Upper lobe of left lung (tissue), 6 donors: ENCODE measurements at places on chromosomes 11 and 22. TPM values are rescaled to one million over a fixed set of nuclear protein-coding genes. Genes with fewer than 3 reads are reported as not detected.

- DNase-seq = no peak
Measured at GRCh38 chr11:88569342-88569741, 231.8 kb upstream of the CTSC start.

- DNase-seq = no peak
Measured at GRCh38 chr11:119573858-119574257, 150.9 kb upstream of the THY1 start.

- no peak for DNase-seq
Measured at GRCh38 chr11:122345586-122345985, 229.6 kb upstream of the BLID start.

DNA sequence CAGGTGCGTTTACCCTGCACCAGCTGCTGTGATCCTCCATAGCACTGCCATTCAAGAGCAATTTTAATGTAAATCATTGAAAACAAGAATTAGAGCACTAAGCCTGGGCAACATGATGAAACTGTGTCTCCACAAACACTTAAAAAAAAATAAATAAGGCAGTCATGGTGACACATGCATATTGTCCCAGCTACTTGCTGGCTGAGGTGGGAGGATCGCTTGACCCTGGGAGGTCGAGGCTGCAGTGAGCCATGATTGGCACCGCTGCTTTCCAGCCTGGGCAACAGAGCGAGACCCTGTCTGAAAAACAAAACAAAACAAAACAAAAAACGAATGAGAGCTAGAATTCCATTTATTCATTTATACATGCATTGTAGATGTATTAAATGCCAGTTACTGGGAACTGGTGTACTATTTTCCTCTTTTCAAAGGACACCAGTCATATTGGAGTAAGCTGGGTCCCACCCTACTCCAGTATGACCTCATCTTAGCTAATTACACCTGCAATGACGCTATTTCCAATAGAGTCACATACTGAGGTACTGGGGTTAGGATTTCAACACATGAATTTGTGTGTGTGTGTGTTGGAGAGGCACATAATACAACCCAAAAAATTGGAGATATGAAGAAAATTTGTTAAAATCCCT is 101.9 kb downstream of the MICAL2 start:
- no peak for DNase-seq

DNA sequence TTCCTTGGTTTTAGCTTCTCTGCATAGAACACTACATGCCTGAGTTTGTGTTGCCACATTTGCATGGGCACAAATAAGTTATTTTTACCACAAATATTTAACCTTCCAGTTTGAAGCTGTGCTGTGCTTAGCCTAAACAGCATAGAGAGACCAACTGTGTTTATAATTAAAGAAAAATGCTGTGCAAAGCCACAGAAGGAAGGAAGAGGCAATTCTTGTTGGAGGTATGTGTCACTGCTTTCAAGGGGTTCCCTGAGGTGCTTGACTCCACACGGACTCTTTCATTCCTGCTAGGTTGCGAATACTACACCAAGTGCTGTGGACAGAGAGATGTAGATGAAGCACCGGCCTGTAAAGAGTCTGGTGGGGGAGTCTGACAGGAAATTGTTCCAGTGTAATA is 47.6 kb upstream of the OLFML1 start:
- DNase-seq = no peak

GRCh38 chr11:91248199-91248807 is 976.3 kb upstream of the FAT3 start:
- no peak for DNase-seq

- DNase-seq = peak; percentile 15
Measured at GRCh38 chr11:70532731-70533130, 134.4 kb downstream of the CTTN start.

DNA sequence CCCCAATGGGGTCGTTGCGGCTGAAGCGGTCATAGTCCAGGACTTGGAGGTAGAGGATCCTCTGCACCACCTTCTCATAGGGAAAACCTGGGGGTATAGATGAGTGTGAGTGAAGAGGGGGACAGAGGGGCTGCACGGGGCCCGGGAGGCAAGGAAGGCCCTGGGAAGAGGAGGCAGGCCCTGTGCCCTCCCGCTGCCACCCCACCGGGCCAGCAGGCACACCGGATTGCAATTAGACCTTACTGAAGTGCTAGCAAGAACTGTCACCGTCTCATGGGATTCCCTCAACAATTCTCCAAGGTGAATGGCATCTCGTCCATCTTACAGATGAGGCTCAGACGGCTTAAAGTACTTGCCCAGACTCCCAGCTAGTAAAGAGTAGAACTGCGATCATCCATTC is 15.9 kb downstream of the LRRC10B start:
- DNase-seq = no peak

DNA sequence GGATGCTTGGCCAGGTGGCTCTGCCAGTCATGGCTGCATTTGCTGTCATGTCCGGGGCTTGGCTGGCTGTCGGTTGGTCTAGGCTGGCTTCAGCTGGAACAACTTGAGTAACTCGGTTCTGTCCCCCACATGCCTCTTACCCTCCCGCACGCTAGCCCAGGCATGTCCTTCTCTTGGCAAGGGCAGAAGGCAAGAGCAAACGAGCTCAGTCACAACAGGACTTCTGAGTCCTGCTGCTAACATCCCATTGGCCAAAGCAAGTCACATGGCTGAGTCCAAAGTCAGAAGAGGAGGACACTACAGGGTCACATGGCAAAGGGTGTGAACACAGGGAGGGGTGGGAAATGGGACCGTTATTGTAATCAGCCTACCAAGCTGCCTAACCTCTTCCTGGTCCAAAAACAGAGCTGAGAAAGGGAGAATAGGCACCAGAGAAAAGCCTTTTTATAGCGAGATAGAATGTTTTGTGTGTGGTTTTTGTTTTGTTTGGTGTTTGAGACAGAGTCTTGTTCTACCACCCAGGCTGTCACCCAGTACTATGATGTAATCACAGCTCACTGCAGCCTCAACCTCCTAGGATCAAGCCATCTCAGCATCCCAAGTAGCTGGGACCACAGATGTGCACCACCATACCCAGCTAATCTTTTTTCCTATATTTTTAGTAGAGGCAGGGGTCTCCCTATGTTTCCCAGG is 81.9 kb downstream of the MN1 start:
- no peak for DNase-seq

- DNase-seq = no peak
Measured at GRCh38 chr11:12695873-12696272, 21.7 kb downstream of the TEAD1 start.

- DNase-seq = no peak
Measured at GRCh38 chr22:40041366-40042137, 46.8 kb downstream of the FAM83F start.

GRCh38 chr11:12113294-12113693 is 2.9 kb downstream of the MICAL2 start:
- DNase-seq = no peak

DNA sequence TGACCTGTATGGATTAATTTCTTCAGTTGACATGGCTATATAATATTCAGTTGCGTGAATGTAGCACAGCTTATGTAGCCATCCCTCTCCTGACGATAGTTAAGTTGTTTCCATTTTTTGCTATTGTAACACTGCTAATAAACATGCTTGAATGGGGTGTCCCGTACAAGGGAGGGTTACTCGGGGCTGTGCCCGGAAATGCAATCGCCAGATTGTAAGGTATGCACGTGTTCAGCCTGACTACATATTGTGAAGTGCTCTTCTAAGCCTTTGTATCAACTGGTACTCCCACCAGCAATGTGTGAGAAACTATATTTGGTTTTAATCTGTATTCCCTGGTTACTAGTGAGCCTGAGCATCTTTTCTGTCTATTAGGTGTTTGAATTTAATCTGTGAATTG is 16.1 kb downstream of the ST3GAL4 start:
- no peak for DNase-seq

GRCh38 chr11:69817265-69818230 is 1.7 kb downstream of the FGF3 start:
- DNase-seq = no peak

DNA sequence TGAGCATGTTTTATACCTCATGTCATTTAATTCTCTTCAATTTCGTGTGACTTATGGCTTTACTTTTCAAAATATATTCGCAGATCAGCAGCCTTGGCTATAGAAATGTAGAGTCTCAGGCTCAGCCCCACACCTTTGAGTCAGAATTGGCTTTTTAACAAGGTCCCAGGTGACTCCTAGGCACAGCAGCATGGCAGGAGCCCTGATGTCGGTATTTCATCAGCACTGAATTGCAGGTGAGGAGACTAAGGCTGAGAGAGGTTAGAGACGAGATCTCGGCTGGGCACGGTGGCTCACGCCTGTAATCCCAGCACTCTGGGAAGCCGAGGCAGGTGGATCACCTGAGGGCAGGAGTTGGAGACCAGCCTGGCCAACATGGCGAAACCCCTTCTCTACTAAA is 196.9 kb upstream of the SEZ6L start:
- no peak for DNase-seq

GRCh38 chr11:76269661-76270261 is 63.5 kb upstream of the WNT11 start:
- no peak for DNase-seq

GRCh38 chr11:21630934-21631478 is 561.9 kb upstream of the ANO5 start:
- DNase-seq = no peak

DNA sequence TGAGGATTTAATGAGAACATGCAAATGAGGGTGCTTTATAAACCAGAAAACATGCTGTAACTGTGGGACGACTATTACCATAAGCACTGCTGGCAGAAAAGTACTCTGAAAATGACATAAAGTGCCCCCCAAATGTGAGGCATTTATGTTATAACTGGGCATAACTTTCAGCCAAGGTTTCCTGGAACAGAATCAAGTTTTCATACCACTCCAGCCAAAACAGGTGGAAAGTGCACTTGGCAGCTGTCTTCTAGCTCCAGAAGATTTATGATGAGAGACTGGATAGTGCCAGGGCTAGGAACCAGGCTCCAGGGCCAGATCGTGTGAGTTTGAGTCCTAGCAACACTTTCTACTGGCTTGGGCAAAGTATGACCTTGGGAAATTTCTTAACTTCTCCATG is 339.2 kb downstream of the TENM4 start:
- DNase-seq = no peak

DNA sequence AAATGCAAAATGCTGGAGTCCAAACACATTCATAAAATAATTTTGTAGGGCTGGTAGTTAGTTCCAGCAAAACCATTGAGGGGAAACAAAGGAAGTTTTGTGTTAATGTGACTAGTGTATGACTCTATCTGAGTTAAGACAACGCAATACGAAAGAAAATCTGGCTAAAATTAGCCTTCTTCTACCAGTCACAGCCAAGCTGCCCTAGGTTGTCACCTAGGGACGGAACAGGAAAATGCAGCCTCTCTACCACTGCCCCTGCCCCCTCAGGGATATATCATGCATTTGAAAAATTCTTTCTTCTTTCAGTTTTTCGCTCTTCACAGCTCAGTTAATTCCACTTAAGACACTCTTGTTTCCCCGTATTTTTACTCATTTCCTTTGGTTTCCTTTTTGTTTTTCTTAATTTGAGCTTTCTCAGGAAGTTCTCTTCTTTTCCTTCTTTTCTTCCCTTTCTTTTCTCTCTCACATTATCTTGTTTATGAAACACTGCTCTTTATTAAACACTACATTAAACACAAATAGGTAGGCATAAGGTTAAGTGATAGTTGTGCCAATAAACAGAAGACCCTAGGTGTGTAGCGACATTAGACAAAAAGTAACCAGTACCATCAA is 30.6 kb downstream of the KIRREL3 start:
- DNase-seq = peak; percentile 27

DNA sequence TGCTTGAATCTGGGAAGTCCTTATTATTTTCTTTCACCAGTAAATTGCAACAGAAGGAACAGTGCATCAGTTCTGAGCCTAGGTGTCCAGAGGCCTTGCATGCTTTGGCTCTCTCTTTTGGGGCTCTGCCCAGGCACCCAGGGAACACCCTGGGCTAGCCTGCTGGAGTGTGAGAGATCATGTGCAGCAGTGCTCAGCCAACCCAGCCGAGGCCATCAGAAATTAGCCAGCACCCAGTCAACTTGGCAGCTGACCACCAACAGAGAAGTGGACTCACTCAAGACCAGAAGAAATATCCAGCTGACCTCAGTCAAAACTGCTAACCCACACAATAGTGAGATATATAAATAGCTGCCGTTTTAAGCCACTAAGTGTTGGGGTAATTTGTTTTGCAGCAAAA is 11.2 kb upstream of the P4HA3 start:
- peak; percentile 3 for DNase-seq

DNA sequence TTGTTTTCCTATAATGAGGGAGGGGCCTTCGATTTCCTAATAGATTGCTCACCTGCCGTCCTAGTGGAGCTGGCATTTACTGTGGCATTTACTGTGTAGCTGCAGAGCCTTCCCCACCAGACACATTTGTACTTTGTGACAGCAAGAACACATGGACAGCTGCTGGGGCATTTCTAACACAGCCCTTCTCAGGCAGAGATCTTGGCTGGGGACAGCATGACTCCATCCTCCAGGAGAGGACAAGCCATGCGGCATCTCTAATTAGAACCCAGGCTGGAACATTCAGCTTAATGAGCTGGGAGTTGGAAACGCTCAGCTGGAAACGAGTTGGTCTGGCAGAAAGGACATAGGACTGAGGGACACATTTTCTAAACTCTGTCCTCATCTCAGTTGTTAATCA is 887.5 kb downstream of the NTM start:
- DNase-seq = no peak

- DNase-seq = no peak
Measured at GRCh38 chr11:76303399-76303798, 77.5 kb downstream of the THAP12 start.

- DNase-seq = peak; percentile 52
Measured at GRCh38 chr22:37203354-37204044, 8.8 kb downstream of the SSTR3 start.

GRCh38 chr22:17339095-17339693 is 30.1 kb upstream of the CECR2 start:
- no peak for DNase-seq

DNA sequence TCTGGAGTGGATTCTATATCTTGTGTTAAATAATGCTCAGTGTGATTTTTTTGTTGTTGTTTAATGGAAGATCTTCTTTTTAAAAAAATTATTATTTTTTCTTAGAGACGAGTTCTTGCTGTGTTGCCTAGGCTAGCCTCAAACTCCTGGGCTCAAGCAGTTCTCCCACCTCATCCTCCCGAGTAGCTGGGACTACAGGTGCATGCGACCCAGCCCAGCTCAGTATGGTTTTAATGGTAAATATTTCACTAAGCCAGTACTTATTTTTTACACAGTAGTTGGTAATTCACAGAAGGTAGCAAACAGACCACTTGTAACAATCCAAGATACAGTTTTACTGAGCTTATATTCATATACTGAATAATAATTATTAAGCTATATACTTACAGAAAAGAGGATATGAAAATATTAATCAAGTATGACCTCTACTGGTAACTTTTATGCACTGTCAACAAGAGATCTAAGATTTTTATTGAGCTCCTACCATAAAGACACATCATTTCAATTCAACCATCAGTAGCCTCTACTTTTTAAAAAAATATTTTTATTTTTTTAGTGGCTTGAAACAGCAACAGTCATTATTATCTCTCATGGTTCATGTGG is 6.1 kb upstream of the CD59 start:
- DNase-seq = no peak

- no peak for DNase-seq
Measured at GRCh38 chr11:18657673-18658072, 23.5 kb upstream of the SPTY2D1 start.

- no peak for DNase-seq
Measured at GRCh38 chr22:42188808-42189447, 58.3 kb upstream of the CYP2D6 start.

Gene RIMBP3C
- 0.77 TPM for total RNA-seq

Gene CCDC89
- total RNA-seq = 4.4 TPM

Gene HBB
- total RNA-seq = 512 TPM

Gene SCGB1C1
- not detected for total RNA-seq

Gene OR52I1
- total RNA-seq = not detected

Gene ZBTB16
- total RNA-seq = 110 TPM

Gene ANO3
- total RNA-seq = 0.30 TPM

Gene TSKU
- 13.1 TPM for total RNA-seq

Gene OR4X1
- total RNA-seq = not detected

Gene RASSF10
- 2.0 TPM for total RNA-seq
